ENCODE measurements at places on chromosomes 4 and X.
A peak's percentile ranks its signal among the peaks of the same experiment; 100 is the strongest.

DNA sequence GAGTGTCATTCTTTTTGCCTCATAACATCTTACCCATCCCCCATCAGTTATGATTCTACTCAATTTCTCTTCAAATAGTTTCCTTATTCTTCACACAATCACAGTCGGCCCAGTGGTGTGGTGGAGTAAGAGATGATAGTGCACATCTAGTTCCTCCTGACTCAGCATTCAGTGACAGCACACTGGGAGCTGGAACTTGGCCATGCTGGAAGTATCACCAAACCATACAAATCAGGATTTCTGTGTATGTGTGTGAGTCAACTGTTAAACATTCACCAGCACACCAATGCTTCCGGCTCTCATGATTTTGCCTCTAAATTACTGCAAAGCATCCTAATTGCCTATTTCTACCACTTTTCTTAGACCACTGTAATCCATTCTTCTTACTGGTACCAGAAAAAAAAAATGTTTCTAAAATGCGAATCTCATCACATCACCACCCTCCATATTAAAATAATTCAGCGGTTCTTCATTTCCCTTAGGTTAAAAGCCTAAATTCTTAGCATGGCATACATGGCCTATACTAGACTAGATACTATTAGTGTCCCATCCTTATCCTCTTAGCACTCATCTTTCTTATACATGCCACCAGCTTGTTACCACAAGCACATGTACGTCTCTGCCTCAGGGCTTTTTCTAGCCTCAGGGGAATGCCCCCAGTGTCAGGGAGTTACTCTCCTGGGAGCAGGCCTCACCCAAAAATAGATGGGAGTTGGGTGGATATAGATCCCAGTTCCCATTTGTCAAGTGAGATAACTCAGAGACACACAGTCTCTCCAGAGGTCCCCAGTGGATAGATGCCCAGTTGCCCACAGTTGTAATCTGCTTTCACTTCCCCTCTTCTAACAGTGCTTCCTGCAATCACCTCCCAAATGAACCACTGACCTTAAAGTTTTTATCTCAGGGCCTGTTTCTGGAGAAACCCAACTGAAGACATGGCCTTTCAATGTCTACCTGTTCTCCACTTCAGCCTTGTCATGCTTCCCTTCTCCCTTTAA lies 49.2 kb upstream of the DDX53 start:
- DNase-seq, result no peak

DNA sequence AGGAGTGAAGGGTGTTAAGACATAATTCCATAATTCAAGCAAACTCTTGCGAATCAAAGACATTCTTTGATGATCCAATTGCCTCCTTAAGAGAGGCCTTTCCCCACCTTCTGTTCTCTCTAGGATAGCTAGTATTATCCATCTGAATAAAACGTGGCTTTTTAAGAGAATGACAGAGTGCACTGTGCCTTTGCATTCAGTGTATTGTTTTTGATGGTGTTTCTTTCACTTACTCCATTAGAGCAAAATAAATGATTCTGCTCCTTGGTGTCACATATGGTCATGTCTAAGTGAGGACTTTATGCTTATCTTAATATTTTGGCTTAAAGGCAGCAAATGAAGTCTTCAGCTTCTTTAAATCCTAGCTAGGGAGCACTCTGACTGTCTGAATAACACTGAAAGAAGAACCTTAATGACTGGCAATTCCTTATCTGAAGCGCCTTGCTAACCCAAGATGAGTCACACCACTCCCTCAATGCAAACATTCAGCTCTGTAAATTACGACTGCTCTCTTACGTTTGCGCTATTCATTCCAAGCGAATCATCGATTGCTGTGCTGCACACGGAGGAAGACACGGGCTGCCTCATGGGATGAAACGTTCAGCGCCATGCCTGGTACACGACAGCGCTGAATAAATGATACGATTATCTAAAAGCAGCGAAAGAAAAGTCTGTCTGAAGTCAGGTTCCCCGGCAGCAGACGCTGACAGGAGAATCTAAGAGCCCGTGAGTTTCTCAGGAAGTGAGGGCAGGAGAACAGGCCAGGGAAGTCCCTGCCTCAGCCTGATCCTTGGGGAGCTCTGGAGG lies 35.1 kb upstream of the GEMIN8 start:
- no peak for DNase-seq

- no peak for DNase-seq
Observed at GRCh38 chrX:129577877-129578276, 37.8 kb downstream of the OCRL start.

GRCh38 chr4:87559090-87559837 lies 30.1 kb upstream of the SPARCL1 start:
- peak; percentile 1 for DNase-seq

DNA sequence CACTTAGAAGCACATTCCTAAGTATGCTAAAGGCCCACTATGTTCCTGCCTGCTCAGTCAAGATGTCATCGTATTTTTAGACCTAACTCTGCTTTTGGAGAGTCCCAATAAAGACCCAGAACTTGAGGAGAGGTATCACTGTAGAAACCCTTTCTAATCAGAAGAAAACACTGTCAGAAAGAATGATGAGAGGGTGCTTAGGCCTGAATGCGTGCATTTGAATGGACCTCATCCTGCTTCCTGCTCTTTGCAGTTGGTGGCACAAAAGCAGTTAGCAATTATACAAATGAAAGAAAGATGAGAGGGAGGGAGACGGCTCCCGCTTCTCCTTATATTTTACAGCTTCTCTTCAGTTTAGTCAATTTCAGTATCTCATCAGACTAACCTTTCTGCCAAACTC lies 987.2 kb downstream of the CCSER1 start:
- DNase-seq, result no peak
